ENCODE measurements at places on chromosomes 5 and 9.

DNA sequence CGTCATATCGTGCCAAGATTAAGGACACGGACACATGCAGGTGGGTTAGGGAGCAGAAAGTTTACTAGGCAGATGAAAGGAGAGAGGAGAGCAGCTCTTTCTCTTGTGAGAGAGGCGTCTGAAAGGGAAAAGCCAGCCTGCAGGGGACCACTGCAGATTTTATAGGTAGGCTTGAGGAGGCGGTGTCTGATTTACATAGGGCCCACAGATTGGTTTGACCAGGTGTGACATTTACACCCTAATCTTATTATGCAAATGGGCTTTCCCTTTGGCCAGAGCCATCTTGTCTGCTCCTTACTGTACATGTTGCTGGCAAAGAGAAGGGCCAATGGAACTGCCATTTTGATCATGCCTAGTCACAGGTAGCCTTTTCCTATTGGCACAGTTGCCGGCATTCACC is 137.2 kb upstream of the TAF11L2 start:
- DNase-seq, result no peak

DNA sequence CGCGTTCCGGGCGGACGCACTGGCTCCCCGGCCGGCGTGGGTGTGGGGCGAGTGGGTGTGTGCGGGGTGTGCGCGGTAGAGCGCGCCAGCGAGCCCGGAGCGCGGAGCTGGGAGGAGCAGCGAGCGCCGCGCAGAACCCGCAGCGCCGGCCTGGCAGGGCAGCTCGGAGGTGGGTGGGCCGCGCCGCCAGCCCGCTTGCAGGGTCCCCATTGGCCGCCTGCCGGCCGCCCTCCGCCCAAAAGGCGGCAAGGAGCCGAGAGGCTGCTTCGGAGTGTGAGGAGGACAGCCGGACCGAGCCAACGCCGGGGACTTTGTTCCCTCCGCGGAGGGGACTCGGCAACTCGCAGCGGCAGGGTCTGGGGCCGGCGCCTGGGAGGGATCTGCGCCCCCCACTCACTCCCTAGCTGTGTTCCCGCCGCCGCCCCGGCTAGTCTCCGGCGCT is at the start of gene DAPK1:
TSS of gene DAPK1 (plus strand) at position 264 of the 442 bp plus-strand sequence. CDS start 1,211 bp downstream, outside the sequence.
- DNase-seq, result peak; percentile 56

DNA sequence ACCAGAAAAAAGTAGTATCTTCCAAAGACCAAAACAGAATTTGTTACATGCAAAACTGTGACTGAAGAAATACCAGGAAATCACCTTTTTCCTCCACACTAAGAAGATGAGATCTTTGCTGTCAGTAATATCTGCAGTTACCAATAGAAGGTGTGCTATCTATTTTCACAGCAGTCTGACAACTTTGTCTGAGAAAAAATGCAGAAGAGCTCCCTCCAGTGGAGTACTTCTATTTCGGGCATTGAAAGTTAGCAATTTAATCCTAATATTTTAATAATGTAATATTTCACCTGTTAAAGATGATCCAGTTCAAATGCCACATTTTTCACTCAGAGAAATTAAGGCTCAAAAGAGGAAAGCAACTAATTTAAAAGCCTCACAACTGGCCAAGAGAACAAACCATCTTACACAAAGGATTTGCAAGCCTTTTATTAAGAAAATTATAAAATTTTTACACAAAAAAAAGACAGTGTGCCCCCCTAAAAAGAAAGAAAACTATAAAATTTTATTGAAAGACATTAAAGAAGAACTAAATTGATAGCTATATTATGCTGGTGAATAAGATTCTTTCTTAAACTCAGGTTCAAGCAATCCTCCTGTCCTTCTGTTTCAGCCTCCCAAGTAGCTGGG is 50.6 kb downstream of the DEPDC1B start:
- DNase-seq, result no peak

GRCh38 chr5:40689438-40689837 is 9.7 kb downstream of the PTGER4 start:
- no peak for DNase-seq

GRCh38 chr9:114856215-114856941 is 50.5 kb upstream of the TNFSF15 start:
- DNase-seq, result no peak

DNA sequence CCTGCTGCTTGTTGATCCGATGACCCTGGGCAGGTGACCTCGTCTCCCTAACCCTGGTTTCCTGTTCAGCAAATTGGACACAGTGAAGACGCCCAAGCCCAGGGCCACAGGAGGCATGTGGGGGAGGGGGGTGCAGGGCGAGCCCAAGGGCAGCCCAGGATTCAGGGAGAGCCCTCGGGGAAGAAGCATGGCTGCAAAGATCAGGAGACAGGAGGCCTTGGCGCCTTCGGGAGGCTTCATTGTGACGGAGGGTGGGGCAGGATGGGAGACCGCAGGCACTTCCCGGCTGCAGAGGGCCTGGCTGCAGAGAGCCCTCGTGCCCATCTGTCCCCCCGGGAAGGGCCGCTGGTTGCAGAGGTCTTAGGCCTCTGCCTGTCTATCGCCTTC is 6.2 kb downstream of the ASS1 start:
- DNase-seq, result no peak

DNA sequence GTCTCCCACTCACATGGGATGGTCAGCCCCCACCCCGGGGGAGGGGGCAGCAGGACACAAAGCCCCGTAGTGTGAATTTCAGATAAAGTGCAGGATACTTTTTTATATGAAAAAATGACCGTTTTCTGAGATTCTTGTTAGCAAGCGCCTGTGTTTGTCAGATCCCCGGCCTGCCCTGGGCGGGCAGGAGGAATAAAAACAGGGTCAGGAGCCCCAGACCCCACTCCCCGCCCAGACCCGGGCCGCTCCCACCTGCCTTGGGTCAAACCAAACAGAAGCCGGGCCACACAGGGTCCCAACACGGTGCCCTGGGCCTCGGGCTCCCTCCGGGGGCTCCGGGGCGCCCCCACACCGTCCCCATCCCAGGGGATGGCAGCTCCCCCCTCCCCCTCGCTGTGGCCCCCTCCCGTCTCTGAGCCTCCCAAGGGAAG is 13.5 kb upstream of the NRARP start:
- no peak for DNase-seq

- no peak for DNase-seq
Observed at GRCh38 chr9:18429070-18429469, 44.9 kb upstream of the ADAMTSL1 start.

DNA sequence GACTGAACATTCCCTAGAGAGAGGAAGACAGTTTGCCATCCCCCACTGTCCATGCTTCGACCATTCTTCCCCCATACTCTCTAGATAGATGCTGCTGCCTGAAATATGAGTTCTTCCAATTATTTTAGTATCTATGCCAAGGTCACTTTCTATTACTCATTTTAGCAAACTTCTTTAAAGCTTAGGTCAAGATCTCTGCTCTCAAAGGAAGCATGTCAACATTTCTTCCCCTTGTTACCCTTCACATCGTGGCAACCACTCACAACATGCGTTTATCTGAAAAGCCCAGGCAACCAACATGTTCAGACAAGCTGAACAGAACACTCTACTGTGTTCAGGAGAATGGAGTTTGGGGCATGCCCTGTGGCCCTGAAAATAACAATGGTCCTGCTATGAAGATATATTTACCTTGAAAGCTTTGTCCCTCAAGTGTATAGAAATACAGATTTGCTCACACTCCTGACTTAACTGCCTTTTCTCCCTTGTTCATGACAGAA is 138.4 kb upstream of the KIF2A start:
- DNase-seq, result no peak
